Stimulated activated naive CD4-positive, alpha-beta T cell (primary cell): ENCODE measurements at places on chromosomes 2 and 18.

DNA sequence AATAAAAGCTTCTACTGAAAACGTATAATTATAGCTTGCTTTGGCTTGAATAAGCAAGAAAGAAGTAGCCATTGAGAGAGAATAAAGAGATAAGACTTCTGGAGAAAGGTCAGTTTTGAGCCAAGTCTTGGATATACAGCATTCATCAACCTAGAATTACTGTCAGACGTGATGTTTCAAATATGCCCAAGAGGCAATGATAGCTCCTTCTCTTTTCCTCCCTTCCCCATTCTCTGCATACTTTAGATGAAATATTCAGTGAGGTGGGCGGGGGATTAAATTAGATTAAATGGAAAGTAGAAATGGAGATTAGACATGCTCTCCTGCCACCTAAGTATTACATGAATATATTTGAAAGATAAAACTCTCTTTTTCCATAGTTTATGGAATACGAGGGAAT is 8.7 kb downstream of the ANTXR1 start:
- DNase-seq, result no peak

GRCh38 chr18:23825978-23826405 is 136.7 kb downstream of the LAMA3 start:
- DNase-seq, result no peak

DNA sequence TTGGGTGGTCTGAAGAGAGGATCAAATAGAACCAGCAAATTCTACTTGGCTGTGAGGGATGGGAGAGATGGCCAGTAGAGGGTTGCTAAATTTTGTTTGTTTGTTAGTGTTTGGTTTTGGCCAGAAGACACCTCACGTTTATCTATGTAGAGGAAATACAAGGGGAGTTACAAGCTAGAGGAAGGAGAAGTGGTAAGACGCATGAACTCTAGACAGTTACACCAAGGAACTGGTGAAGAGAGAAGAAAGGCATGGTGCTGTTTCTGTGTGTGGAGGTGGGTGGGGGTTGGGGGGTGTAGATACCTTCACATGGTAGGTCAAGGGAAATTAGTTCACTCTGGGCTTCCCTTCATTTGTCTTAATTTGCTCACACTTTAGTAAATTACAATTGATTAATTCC is 25.6 kb downstream of the RASGRP3 start:
- no peak for DNase-seq

DNA sequence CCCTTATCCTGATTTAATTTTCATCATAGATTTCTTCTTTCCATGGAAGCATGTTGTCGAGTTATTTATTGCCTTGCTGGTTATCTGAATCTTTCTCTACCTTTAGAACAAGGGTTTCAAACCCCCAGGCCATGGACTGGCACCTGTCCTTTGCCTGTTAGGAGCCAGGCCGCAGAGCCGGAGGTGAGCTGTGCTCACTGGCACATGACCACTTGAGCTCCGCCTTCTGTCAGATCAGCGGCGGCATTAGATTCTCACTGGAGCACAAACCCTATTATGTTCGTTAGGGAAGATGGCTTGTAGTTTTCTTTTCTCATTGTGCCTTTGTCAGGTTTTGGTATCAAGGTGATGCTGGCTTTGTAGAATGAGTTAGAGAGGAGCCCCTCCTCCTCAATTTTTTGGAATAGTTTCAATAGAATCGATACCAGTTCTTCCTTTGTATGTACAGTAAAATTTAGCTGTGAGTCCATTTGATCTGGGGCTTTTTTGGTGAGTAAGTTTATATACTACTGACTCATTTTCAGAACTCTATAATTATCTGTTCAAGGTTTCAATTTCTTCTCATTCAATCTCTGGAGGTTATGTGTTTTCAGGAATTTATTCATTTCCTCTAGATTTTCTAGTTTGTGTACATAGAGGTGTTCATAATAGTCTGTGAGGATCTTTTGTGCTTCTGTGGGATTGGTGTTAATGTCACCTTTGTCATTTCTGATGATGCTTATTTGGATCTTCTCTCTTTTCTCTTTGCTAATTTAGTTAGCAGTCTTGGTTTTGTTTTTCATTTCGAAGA is 668.0 kb upstream of the FAM98A start:
- no peak for DNase-seq
